IPS DF 6.9 (cell line): ENCODE measurements at places on chromosomes 5 and 9.

DNA sequence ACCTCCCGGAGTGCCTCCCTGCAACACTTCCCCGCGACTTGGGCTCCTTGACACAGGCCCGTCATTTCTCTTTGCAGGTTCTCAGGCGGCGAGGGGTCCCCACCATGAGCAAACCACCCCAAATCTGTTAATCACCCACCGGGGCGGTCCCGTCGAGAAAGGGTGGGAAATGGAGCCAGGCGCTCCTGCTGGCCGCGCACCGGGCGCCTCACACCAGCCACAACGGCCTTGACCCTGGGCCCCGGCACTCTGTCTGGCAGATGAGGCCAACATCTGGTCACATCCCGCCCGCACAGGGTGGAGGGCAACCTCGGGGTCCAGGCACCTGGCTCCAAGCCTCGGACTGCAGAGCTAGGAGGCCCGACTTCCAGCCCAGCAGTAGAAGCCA is 776 bp upstream of the TERT start:
- DNase-seq, result no peak

GRCh38 chr9:6461619-6462018 is 48.6 kb downstream of the UHRF2 start:
- no peak for DNase-seq

DNA sequence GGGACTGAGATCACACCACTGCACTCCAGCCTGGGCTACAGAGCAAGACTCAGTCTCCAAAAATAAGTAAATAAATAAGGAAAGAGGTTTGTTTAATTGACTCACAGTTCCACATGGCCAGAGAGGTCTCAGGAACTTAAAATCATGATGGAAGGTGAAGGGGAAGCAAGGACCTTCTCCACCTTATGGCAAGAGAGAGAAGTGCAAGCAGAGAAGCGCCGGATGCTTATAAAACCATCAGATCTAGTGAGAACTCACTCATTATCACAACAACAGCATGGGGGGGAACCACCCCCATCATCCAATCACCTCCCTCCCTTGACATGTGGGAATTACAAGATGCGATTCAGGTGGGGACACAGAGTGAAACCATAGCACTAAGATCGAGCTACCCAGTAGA is 22.8 kb upstream of the RGMB start:
- DNase-seq, result no peak

DNA sequence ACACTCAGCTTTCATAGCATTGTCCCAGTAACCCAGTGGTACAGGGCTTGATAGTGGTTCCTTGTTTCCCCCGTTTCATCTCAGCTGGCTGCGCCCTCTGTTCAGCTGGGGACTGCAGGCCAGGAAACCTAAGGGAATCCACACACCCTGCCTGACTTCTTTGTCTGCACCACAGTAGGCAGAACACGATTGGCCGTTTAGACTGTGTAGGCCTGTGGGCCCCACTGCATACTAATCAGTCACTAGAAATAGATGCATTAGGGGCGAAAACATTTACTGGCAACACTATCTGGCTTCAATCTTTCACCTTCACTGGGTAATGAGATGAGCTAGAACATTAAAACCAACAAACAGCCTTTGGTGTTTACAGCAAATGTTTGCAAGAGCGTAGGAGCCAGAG is 512.7 kb upstream of the BRINP1 start:
- no peak for DNase-seq

DNA sequence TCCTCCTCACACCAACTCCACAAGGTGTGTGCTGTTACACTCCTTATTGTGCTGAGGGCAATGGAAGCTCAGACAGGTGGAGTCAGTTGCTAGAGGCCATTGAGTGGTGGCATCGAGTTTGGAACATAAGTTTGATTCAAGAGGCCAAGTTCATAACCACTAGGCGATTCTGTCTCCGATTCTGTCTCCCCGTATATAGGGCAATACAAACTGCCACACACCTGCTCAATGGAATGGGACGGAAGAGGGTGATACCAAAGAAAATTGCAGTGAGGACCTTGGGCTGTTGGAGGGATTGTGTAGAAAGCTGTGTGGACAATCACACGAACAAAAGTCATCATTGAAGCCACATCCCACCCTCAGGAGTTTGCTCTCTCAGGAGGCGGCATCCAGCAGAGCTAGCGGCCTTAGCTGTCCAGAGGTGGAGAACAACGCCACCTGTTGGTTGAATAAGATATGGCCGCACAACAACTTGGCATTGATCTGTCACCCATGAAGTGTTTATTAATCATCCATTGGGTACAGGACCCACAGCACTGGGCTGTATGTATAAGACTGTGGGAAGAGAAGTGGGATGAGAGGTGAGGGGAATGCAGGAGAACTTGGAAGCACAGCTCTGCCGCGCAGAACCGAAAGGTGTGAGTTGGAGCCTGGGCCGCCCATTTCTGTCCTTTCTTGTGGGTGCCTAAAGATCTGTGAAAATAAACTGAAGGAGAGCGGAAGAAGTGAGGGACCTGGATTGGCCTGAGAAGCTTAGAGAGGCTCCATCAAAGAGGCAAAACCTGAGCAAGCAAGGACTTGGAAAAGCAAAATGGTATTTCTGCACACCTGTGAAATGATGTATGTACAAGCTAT is 16.1 kb upstream of the NEUROG1 start:
- no peak for DNase-seq

DNA sequence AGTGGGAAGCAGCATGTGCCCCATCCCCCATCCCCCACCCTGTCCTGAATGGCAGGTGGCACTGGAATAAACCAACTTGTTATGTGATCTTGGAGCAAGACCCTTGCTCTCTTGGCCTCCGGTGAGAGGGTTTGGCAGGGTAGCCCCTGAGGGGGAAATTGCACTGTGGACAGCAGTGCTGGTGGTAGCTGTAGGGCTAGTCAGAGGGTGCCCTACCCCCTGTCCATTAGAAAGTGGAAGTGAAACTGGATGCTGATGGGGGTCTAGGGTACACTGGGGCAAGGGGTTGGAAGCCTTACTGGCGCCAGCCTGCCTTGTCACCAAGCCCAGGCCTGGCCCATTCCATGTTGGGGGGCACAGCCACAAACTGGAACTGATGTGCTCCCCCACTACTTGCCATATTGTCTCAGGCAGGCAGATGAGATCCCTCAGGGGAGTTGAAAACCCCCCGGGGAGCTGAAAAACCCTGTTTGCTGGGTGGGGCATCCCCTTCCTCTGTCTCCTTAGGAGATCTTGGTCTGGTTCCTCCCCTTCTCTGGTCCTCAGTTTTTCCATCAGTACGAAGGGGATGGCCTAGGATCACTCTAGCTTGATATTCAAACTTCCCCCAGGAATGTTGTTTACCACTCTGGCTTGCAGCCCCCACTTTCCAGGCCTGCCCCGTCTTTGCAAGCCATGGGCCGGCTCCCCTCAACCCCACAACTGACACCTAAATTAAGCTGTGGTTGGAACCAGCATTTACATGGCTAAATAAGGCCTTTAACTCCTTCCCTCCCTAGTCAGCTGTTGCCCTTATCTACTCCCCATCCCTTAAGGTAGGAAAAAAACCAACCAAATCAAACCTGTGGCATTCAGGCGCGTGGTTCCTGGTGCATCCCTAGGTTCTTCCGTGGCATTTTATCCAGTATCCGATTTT is 14.4 kb upstream of the SYNPO start:
- DNase-seq, result no peak

DNA sequence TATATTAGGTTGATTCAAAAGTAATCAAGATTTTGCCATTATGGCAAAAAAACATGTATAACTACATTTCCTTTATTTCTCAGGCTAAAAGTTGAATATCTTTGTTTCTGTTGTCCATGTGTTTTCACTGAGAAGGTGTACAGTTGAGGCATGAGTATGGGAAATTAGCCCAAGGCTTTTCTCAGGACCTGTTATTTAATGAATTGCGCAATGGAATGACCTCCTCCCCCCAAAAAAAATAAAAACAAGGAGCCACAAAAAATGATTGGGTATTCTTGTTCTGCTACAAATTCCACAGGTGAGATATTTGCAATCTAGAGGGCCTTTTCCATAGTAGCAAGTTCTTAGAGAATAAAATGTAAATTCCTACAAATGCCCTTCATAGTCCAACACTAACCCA is 186.8 kb downstream of the TRPM3 start:
- DNase-seq, result no peak

DNA sequence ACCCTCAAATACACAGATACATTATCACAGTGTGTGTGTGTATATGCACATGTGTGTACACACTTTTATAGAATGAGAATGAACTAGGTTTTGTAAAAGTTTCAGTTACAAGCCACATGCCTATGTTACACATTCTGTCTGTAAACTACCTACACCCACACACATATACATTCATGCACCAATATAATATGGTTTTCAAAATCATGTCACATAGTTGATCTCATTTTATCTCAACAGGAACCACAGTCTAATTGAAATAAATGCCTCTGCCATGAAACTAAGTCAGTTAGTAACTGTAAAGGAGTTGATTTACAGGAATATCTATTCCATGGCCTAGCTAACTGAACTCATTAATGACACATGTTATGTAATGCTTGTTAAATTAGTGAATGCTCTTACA is 646.6 kb downstream of the PDE4D start:
- no peak for DNase-seq

DNA sequence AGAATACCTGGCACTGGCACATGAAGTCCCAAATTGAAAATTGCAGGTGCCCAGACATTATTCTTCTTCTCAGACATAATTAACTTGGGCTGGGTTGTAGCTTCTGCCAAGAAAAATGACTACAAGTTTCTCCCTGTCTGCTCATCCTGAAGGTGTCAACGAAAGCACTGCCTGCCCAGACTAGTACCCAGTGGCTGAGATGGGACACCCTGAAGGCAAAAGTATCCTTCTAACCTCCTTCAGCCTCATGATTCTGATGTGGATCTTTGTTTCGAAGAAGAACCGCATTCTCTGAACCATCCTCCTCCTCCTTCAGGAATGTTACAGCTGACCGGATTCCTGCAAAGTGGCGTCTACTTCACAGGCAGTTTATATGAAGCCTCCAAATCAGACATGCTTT is 161.1 kb upstream of the FST start:
- no peak for DNase-seq

DNA sequence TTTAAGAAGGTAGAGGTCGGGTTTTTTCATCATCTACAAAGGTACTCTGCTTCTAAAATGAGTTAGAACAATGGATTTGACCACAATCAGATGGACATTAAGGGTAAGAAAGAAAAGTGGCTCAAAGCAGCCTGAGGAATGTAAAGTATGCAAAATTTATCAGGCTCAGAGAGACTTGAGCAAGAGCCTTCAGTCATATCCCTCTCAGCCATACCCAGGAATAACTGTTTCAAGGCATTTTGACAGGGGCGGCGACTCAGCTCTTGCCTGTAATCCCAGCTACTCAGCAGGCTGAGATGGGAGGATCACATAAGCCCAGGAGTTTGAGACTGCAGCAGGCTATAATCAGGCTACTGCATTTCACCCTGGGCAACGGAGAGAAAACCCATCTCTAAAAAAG is 38.8 kb upstream of the ANXA2R start:
- no peak for DNase-seq
